NCI-H524 (cell line): ENCODE measurements at places on chromosomes 4 and X.
A peak's percentile ranks its signal among the peaks of the same experiment; 100 is the strongest.

GRCh38 chr4:188266386-188266785, 127.1 kb downstream of the TRIML1 start:
- no peak for DNase-seq

GRCh38 chrX:112341598-112341997, 259.0 kb upstream of the TRPC5 start:
- no peak for DNase-seq

DNA sequence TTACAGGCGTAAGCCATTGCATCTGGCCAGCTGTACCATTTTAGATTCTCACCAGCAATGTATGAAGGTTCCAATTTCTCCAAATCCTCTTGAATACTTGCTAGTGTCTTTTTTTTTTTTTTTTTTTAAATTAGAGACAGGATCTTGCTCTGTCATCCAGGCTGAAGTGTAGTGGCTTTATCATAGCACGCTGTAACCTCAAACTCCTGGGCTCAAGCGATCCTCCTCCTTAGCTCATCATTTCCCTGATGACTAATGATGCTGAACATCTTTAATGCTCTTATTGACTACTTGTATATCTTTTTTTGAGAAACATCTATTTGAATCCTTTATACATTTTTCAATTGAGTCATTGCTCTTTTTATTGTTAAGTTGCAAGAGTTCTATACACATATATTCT, 40.3 kb downstream of the HDAC8 start:
- DNase-seq, result no peak

GRCh38 chrX:114134465-114134864, 449.4 kb upstream of the HTR2C start:
- DNase-seq, result no peak

- DNase-seq, result peak; percentile 32
These were observed 5.9 kb downstream of the ADD1 start for GRCh38 chr4:2849267-2850152.

DNA sequence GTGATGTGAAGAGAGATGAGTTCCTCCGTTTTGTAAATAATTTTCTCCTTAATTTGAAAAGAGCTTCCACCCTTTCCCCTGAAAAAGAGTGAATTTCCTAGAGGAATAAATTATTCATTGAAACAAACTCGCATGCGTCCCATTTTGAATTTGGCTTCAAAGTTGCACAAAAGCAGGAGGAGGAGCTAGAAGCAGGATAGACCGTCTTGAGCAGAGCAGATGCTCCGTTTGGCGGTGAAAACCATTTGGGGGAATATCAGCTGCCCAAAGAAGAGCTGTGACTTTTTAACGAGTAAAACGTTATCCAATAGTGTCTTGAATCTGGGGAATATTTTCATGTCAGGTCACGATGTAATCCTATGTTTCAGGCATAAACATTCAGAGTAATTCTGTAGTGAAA, 42.0 kb downstream of the FAM149A start:
- no peak for DNase-seq

GRCh38 chr4:69075061-69075792, 21.0 kb upstream of the UGT2B7 start:
- no peak for DNase-seq

DNA sequence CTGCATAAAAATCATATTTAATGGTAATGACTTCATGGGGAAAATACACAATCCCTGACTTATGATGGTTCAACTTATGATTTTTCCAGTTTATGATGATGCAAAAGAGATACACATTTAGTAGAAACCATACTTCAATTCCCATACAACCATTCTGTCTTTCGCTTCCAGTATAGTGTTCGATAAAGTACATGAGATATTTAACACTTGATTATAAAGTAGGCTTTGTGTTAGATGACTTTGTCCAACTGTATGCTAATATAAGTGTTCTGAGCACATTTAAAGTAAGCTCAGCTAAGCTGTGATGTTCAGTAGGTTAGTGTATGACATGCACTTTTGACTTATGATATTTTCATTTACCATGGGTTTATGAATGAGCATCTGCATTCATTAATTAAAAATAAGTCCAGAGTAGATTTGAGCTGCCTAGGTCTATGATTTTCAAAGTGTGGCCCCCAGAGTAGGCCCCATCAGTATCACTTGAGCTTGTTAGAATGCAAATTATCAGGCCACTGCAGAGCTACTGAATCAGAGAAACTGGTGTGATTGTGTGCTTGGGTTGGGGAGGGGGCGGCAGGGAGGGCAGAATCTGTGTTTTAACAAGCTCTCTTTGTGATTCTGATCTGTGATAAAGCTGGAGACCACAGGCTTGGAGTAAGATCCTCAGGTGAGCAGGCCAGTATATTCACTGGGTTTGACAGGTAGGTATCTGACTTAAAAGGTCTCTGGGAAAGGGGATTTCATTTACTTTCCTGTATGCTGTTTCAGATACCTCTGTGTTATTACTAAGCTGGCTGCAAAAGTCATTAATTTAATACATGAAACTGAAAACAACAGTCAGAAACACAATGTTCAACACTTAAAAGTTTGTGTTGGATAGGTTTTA, 8.4 kb downstream of the ATP10D start:
- no peak for DNase-seq

GRCh38 chr4:70533211-70533610, 14.8 kb downstream of the AMTN start:
- DNase-seq, result no peak

DNA sequence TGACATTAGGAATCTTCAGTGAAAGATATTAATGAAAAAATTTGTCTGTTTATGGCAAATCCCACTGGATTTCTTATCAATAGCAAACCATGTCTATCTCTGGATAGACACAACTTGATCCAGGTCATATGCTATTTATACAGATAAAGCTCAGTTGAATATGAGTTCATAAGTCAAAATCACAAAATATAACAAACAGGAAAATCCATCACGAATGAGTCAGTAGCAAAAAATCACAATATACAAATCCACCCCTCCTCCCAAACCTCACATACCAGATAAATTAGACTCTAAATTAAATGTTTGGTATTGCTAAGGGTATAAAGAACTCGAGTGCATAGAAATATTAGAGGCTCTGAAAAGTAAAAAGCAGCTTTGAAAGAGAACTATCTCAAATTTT, 420.5 kb downstream of the TLL1 start:
- no peak for DNase-seq

DNA sequence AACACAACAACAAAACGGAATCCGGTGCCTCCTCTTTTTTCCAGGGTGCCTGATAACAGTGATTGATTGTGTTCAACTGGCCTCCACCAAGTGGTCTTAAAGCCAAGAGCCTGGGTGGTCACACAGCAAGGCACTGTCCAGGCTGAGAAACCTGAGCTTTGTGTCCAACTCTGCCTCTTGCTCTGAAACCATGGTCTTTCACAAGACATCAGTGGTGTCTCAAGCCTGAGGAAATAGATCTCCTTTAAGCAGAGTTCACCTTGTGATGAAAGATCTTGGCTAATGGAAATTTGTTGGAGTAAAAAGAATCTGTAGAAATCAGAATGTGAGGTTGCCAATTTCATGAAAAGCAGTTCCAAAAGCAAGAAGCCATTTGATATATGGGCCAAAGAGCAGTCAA, 47.3 kb upstream of the ACSL1 start:
- DNase-seq, result no peak

- no peak for DNase-seq
These were observed 926.1 kb downstream of the ADGRL3 start for GRCh38 chr4:62126064-62126732.

GRCh38 chr4:87316961-87317360, 5.7 kb downstream of the HSD17B13 start:
- no peak for DNase-seq

GRCh38 chr4:177769155-177769554, 326.9 kb upstream of the AGA start:
- DNase-seq, result no peak

GRCh38 chr4:126957556-126957955, 675.2 kb upstream of the INTU start:
- no peak for DNase-seq

DNA sequence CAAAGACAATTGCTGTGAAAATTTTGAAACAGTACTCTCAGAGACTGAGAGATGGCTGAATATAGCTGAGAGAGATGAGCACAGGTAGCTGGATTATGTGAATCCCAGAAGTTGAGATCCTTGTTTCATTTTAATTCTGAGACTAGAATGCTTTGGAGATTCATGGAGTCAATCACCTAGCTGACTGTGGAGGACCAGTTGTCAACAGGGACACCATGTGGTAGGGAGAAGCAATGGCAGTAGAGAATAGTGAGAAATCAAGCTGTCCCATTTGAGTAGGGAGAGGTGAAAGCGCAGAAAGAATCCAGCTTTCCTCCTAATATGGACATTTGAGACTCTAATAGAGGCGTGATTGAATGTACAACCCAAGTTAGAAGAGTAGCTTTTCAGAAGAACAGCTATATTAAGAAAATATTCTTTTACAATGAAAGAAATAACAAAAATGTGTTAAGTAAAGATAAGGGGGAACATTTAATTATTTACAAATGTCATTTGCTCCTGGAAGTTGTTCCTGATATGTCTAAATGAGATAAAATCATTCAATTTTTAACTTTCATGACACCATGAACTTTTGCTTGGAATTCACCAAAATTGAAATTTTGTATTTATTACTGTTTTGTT, 30.3 kb upstream of the GLRB start:
- peak; percentile 30 for DNase-seq

DNA sequence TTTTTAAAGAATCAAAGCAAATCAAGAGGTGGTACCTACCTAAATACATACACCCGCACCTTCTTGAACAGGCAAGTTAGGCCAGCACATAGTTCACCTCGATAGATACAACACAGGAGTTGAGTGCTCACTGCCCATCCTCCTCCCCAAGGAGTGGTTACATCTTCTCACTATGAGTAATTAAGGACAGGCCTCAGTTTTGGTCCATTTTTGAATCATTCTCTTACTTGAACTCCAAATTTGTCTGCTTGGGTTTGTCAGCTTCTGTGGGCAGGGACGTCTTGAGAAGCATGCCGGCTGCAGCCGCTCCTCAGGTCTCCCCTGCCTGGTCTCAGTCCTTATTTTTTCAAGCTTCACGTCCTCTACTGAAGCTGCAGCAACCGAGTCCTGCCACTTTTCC, 190.6 kb upstream of the RBPJ start:
- DNase-seq, result no peak

GRCh38 chr4:38078590-38079421, 118.6 kb downstream of the PTTG2 start:
- DNase-seq, result no peak

GRCh38 chr4:149176039-149176438, 639.6 kb downstream of the IQCM start:
- no peak for DNase-seq

DNA sequence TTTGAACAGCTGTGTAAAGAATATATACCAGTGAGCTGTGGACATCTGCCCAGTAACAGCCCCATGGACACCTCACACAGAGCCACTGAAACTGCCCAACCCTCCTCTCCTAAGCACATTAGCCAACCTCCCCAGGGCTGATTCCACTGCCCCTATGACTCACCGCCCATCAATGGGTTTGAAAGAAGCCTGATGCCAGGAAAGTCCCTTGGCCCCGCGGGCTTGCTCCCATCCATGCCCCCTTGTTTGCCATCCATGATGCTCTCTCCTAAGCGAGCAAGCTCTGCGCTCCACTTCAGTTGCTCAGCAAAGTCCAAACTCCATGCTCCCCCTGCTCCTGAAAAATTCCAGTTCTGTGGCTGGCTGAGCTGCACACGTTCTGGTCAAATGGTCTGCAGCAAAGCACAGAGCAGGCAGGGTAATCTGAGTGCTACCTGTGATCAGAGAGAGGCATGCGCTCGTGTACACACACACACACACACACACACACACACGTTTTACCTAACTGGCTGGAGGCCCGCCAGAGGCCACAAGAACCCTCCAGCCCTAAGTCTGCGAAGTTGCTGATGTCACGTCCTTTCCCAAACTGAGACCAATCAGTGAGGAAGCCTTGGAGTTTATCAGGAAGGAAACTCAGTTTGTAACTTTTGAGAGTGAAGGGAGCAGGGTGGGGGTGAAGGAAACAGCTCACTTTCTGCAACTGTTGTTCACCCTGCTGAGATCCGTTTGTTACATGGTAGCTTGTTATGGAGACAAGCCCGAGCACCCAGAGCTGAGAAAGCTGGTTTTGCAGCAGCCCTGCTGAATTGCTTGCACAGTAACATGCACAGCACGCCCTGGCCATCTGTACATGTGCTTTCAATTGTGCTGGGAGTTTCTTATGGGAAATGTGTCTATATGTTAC, at the start of gene ASB9:
TSS of gene ASB9 (minus strand) at position 466 of the 904 bp plus-strand sequence. CDS start at position 257, 209 bp downstream.
- DNase-seq, result no peak

GRCh38 chr4:76200771-76201231, 12.8 kb downstream of the SCARB2 start:
- DNase-seq, result no peak

DNA sequence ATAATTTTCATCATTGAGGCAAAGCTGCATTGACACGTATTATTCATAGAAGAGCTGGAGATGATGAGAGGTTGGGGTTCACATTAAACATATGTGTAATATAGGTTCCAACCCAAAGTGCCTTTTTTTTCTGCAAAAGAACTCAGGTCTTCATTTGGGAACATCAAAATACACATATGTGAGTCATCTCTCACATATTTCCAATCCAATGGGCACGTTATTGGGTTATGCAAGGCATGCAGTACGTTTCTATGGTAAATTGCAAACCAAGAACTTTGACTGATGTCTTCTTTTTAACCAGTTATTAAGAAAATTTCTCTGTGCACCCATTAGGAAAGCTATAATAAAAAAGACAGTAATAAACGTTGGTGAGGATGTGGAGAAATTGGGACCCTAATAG, 150.3 kb upstream of the FAM9B start:
- DNase-seq, result no peak

- DNase-seq, result no peak
These were observed 46.1 kb downstream of the AFAP1 start for GRCh38 chr4:7893539-7893938.

DNA sequence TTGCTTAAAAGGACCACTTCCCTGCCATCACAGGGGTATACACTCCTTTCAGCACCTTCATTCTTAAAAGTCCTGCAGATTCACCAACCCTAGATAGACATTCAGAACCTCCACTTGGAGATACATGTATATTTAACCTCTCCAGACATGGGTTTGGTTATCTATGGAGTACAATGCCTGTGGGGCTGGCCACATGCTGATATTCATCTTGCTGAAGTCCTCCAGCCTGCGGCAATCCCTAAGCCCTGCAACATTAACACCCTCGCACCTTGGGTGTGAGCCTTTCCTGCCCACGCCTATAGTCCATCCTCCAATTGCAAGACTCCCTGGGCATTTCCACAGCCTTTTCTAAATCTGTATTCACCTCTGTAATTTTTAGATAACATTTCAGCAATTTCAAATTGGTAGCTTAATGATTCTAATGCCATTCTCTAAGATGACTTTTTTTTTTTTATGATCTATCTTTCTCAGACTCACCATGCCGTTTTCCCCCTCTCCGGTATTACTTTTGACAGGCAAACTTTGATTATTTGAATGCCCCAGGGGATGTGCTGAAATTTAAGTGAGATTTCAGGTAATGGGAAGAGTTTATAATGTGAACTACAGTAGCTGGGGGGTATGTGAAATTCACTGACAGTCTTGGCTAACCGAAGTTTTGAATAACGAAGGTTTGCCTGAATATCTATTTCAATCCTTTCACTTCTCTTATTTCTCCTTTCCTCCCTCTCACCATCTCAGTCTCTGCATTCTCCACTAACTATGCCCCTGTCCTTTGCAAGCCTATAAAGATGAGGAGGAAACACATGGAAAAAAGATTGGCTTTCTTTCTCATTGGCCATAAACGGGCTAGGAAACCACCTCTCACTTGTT, 24.1 kb downstream of the CCDC149 start:
- DNase-seq, result no peak
